AG04450 (cell line): ENCODE measurements at places on chromosomes 7 and 10.

DNA sequence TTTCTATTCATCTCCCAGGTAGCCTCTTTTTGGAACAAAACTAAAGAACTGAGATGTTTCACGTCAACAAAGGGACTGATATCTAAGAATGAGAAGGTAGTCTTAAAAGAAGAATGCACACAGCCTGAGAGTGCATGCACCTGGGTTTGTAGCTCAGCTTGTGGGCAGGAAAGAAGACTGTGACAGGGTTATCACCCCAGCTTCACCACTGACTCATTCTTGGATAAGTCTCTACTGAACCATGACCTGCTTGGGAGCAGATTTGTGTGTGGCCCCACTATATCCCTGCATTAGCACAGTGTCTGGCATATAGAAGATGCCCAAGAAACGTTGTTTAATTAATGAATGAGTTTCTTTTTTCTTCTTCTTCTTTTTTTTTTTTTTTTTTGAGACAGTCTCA is 187.5 kb downstream of the GPAM start:
- DNase-seq: no peak

DNA sequence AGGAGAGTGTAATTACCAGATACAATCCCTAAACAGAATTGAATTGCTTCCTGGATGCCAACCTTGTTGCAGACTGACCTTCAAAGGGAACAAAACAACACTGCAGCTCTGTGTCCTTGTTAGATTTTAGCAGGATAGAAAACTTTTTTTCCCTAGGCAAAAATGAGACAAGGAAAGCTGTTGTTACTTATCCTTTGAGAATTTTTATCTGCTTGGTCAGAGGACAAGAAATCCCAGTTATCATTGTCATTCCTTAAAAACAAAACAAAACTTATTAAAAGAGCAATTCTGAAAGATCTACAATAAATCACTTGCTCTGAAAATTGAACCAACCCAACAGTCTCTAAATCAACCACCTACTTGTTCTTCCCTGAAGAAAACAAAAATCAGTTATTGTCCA is 652.6 kb downstream of the REEP3 start:
- no peak for DNase-seq

- peak; percentile 7 for DNase-seq
Observed at GRCh38 chr7:32536585-32536984, 41.3 kb downstream of the AVL9 start.

DNA sequence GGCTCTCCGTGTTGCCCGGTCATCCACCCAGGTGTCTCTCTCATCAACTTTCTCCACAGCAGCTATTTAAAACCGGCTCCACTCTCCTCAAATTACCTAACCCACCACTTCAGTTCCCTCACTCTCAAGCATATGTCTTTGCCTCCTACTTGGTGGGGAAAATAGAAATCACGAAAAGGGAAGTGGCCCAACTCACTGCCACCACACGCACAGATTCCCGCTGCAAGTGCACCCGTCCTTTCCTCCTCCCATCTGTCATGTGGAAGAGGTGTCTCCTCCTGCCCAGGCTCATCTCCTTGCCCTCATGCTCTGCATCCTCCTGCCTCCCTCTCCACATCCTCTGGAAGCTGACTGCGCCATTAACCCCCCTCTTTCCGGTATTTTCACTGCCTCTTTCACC is 80.8 kb upstream of the MKX start:
- DNase-seq: no peak

GRCh38 chr10:58019863-58020537 is 247.7 kb downstream of the IPMK start:
- DNase-seq: no peak

DNA sequence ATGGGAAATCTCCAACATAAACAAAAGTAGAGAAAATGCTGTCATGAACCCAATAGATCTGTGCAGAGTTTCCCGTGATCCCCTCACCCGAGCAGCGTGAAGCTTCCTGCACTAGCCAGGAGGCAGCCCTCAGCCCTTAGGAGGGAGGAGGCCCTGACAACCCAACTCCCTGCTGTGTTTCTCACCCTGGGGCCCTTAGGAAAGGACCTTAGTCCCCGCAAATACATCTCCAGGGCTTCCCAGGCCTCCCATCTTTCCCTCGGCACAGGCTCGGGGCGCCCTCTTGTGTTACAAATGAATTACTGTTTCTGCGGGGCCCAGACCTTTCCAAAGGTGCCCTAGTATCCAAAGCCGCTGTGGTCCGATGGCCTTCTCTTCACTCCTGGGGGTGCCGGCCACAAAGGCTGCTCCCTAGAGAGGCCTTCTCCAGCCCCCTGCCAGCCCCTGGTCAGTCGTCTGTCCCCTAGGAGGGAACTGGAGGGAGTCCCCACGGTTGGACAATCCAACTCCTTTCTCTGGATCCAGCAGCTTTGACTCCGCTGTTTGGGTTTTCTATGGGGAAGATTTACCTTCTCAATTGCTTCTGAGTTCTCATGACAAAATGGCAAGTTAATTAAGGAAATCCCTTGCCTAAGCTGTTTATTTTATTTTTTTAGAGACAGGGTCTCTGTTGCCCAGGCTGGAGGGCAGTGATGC is 49.9 kb upstream of the SH2B2 start:
- DNase-seq: peak; percentile 24

GRCh38 chr7:136122026-136122425 is 144.9 kb upstream of the MTPN start:
- no peak for DNase-seq

DNA sequence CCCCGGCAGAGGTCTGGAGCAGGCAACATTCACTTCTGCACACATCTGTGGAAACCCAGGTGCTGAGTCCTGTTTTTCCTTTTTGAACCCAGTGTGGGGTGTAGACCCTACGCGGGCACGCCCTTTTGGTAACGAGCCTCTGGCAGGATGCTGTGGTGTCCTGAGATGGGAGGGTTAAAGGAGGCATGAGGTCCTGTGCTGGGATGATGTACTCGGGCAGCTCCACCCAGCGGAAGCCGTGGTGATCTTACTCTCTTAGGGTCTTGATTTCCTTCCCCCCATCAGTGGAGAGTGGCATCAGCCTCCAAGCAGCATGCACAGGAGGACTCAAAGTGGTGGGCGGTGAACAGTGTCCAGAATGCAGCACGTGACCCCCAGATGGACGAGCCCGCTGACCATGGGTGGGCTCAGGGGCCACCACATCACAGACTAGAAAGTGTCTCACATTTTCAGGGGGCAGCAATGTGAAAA is 148.6 kb downstream of the DNAJB6 start:
- DNase-seq: no peak
